ENCODE measurements at places on chromosomes 16 and 17.

- no peak for DNase-seq
These were observed 201.6 kb downstream of the HS3ST4 start for GRCh38 chr16:25893332-25893731.

GRCh38 chr16:578870-579405 is 9.2 kb downstream of the PIGQ start:
- no peak for DNase-seq

DNA sequence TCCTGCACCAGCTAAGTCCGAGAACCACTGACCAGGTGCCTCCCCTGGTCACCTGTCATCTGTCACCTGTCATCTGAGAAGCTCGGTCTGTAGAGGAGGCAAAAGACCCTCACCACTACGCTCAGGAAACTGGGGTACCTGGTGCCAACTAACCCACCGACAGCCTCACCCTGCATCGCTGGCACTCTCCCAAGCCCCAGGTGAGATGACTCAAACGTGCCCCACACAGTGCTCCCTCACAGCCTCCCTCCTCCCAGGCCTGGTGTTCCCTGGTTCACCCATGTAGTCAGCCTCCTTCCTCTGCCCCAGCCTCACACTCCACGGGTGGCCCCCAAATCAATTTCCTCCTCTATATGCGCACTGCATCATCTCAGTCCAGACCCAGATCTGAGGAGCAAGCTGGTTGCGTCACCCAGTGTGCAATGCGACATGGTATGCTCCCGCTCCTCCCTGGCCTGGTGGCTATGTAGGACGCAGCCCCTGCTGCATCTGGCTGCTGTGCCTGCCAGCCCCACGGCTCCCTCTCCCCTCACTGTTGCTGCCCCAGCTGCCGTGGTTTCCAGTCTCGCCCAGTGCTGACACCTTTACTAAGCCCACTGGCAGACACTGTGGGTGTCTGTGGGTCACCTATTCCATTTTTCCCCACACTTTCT is 68.3 kb downstream of the GTF3C1 start:
- DNase-seq: no peak

- no peak for DNase-seq
These were observed 736 bp downstream of the SPATA20 start for GRCh38 chr17:50547736-50548083.

GRCh38 chr17:4747847-4748246 is 8.1 kb upstream of the CXCL16 start:
- DNase-seq: no peak

DNA sequence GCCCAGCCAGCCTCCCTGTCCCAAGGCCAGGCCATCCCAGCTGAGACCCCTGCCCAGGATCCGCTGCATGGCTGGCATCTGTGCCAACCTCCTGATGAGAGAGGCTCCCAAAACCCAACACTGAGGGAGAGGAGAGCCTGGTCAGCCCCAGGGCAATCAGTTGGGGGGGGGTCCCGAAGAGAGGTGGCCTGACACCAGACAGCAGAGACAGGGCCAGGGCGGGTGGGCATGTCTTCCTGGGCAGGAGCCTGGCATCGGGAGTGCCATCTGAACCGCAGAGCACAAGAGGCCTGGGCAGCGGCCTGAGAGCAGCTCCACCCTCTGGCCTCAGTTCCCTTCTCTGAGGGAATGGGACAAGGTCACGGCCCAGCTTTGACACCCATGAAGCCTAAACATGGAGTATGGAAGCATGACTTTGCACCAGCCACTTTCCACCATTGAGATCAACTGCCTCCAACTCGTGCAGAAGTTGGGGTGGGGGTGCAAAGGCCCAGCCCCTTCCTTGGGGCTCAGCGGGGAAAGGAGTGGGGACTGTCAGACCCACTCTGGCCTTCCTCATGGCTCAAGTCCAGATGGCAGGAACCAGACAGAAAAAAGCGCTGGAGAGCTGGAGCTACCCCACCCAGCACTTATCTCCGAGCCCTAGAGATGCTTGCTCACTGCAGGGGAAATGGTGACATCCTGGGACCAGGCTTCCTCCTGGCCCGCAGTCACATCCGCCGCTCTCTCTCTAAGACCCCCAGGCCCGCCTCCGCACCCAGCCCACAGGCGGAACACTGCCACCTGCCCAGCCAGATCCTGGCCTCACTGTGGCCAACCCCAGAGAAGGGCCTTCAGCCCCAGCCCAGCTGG is 9.7 kb downstream of the RHBDF2 start:
- no peak for DNase-seq

- DNase-seq: no peak
These were observed 16.2 kb upstream of the CD300E start for GRCh38 chr17:74639704-74640151.

- DNase-seq: no peak
These were observed 127.5 kb downstream of the ZNF778 start for GRCh38 chr16:89344846-89345611.

- no peak for DNase-seq
These were observed 56.5 kb upstream of the XYLT1 start for GRCh38 chr16:17526956-17527937.

DNA sequence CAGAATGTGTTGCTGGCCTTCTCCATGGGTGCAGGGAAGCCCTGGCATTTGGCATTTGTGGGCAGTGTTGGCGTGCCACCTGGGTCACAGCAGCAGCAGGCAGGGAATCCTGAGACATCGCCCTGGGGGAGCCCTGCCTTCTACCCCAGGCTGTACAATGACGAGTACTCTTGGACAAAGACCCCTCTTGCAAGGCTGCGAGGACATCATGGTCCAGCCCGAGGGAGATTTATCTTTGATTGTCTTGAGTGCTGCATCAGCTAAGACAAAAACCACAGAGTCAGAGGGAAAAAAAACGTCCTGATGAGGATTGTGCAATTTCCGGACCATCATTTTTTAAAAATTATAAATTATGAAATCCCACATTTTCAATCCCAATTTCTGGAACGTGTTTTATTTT is 3.7 kb downstream of the CRISPLD2 start:
- DNase-seq: no peak

DNA sequence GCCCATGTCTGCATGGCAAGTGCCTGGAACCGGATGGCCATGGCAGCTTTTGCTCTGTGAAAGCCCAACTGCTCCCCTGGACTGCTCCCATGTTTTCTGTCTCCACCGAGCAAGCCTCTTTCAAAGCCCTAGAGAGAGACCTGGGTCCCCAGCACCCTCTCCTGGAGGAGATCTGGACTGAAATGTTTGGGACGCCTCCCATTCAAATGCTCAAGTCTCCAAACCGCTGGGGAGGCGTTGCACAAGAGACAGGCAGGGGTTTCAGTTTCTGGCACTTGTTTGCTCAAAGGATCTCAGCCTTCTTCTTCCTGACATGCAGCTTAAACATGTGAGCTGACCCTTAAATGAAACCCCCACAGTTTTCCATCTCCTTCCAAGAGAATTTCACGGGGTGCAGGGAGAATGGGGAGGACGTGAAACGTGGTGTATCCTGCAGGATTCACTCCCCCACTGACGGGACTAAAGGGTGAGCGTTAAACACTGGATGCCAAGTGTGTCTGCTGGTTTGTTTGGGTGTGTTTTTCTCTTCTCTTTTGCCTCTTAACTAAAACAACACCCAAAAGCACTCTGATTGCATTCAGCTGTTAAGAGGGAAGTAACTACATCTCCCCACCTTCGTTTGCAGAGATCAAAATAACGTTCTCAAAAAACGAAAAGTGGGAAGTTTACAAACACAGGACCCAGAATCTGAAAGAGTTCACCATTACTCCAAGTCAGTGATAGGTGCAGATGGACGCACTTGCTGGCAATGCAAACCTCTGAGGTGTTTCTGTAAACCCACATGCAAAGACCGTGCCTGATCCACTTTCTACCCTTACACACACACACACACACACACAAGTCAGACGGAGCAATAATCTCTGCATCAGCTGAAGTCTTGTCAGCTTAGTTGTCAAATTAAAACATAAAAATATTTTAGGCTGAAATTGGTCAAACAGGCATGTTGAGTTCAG is 256.9 kb downstream of the C16orf95 start:
- DNase-seq: no peak

- DNase-seq: no peak
These were observed 185.1 kb upstream of the PSMD7 start for GRCh38 chr16:74111456-74111982.

- DNase-seq: no peak
These were observed 14.9 kb upstream of the CBFA2T3 start for GRCh38 chr16:88991813-88992350.

GRCh38 chr17:50920041-50920410 is 53.9 kb upstream of the TOB1 start:
- no peak for DNase-seq

- no peak for DNase-seq
These were observed 169.7 kb upstream of the ZFHX3 start for GRCh38 chr16:73217654-73218053.

- DNase-seq: no peak
These were observed 420.5 kb upstream of the PSMD7 start for GRCh38 chr16:73875996-73876690.

DNA sequence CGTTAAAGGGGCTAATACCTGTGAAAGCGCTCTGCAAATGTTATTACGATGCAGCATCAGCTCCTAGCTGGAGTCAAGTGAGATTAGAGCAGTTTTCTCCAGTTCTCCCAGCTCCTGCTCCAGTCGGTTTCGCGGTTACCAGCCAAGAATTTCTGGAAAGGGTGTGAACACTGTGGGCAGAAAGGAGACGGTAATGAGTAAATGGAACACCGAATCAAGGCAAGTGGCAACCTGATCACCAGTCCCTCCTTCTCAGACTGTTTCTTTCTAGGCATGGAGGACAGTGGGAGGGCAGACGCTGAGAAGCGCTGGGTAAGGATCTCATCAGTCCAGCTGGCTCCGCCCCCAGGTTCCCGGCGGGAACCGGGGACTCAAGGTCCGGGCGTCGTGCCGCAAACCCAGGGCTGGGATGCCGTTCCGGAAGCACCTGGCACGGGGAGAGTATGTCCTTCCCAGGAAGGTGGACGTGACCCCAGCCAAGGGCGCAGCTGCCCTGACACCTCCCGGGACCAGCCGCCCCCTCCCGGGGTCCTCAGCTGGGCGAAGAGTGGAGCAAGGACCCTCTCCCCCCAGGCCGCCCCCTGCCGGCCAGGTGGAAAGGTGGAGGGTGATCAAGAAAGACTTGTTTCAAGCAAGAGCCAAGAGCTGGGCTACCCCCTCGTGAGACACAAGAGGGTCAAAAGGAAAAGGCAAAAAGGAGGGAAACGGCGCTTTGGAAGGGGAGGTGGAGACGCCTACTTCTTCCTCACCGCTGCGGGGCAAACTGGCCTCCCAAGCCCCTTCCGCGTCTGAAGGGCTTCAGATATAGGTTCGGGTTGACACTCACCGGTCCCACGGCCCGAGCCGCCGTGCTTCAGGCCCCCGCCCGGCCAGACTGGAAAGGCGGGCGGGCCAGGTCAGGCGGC is 481 bp downstream of the MYO19 start:
- no peak for DNase-seq

GRCh38 chr17:36921095-36921851 is 16.0 kb upstream of the LHX1 start:
- no peak for DNase-seq

DNA sequence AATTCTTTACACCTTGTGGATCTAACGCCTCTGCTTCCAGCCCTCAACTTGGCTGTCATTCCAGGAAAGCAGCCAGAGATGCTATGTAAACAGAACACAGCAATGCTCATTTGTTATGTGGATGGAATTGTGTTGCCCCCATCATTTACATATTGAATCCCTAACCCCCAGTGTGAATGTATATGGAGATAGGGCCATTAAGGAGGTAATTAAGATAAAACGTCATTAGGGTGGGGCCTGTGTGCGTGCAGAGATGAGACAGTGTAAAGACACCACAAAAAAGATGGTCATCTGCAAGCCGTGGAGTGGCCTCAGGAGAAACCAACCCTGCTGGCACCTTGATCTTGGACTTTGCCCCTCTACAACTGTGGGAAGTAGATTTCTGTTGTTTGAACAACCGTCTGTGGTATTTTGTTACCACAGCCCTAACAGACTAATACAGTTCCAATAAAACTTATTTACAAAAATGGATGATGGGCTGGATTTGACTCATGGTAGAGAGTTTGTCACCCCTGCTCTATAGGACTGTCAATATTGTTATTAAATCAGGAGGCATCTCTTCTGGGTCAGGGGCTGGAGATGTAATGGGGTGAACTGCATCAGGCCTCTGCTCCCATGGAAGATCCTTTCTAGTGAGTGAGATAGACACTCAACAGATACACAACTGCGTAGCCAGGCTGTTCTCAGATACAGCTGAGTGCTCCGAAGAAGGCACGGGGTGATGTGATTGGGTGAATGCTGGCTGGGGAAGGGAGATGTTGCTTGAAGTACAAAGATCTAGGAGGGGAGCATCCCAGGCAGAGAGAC is 339.0 kb downstream of the SNX29 start:
- no peak for DNase-seq

- no peak for DNase-seq
These were observed 6.2 kb downstream of the CORO6 start for GRCh38 chr17:29616300-29617048.

- DNase-seq: no peak
These were observed 6.0 kb downstream of the ARHGAP23 start for GRCh38 chr17:38434178-38434665.

GRCh38 chr17:51305182-51305581 is 44.8 kb downstream of the UTP18 start:
- DNase-seq: no peak

DNA sequence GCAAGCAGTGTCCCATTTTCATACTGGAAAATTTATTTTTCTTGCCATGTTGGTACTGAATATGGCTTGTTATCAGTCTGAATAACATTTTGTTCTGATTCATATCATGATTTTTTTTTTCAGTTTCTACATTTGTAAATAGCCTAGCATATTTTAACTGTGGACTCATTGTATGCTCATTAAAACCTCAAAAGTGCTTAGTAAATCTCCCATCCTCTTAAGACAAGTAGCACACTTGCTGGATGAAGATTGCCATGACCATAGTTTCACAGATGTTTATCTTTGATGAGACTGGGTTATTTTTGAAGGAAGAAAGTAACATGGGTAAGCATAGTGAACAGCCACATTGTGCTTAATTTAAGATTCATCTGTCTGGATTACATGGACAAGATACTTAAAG is 878 bp downstream of the KRT10 start:
- no peak for DNase-seq

- no peak for DNase-seq
These were observed 9.6 kb upstream of the WIPF2 start for GRCh38 chr17:40209404-40210093.

GRCh38 chr16:1481906-1482835 is 6.6 kb downstream of the PTX4 start:
- DNase-seq: no peak

Measured in glomerular endothelial cell (primary cell).